ENCODE measurements at places on chromosomes 3 and 15.

DNA sequence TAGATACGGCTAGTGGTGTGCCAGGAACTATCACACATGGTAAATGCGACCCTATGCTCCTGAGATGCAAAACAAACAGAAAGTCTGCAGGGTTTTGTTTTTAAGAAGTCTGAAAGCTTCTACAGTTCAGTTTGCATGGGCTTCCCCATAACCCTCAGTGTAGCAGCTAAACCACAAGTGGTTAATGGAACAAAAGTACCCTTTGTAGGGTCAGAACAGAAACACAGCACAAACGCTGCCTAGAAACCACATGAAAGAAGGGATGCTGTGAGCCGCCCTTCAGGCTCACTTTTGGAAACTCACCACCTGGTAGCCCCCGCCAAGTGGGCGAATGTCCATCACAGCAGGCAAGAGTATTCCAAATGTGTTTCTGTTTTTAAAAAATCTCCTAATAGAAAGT is 46.2 kb downstream of the CTDSPL start:
- DNase-seq = no peak

DNA sequence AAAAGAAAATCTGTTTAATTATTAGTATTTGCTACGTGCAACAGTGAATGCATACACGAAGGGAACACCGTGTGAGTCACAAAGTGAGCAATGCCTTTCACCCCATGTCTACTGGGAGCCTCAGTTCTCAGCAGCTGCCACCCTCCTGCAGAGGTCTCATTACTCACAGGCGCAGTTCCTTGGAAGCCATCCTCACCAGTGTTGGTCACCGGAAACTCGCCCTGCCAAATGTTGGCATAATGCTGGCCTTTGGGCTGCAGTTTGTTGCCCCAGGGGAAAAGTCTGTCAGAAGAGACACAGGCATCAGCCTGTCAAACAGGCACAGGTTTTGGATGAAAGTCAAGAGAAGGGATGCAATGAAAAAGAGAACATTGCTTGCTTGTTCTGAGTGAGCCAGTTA is 50.1 kb downstream of the SUMF1 start:
- no peak for DNase-seq

- no peak for DNase-seq
These were observed 425 bp upstream of the FYTTD1 start for GRCh38 chr3:197749315-197749600.

- DNase-seq = no peak
These were observed 215.1 kb upstream of the UBE2E1 start for GRCh38 chr3:23590424-23591273.

- DNase-seq = no peak
These were observed 85.1 kb downstream of the PDCD6IP start for GRCh38 chr3:33883538-33883950.

DNA sequence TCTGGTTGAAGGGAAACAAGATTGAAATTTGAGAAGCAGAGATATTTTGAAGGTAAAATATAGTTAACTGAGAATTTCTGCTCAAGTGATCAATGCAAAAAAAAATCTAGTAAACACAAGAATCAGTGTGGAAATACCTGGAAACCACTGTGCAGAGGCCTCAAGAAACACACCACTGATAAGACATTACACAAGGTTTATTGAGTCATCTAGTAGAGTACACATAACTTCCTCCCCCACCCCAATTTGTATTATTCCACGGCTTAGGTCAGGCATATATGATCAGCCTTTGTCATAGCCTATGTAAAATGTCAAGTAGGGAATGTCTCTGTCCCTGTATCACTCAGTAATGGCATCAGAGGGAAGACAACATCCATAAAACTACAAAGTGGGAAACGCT is 447.8 kb upstream of the BCHE start:
- no peak for DNase-seq

All from stimulated activated CD8-positive, alpha-beta memory T cell treated with anti-CD3 and anti-CD28 coated beads, Interleukin-4, amount 100 ng/mL, for 24 hours (primary cell).